ENCODE measurements at places on chromosomes 5 and 9.

DNA sequence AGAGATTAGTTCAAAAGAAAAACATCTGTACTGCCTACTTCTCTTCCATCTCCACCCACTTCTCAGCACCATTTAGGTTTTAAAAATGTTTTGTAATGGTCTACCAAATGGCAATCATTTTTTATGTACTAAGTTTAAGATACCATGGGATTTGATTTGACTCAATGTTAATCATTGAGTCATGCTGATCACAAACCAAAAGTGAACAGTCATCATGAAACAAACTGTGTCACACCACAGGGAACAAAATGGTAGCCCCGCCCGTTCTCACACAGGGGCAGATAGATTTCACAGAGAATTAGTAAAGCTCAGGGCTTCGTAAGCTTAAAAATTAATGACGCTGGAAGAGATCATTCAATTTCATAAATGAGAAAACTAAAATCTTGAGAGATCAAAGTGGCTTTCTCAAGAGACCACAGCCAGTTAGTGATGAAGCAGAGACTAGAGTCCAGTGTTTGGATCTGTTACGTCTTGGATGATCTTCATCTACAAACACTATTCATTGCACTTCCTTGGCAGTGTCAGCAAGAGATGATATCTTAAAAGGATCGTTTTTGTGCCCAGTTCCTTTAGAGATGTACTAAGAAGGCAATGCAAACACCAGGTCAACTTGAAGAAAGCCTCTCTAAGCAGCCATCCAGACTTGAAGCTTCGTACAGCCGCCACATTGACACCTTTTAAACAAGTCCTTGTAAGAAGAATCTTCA, 33.9 kb upstream of the TRIO start:
- no peak for DNase-seq

- no peak for DNase-seq
Measured at GRCh38 chr5:54325610-54326311, 15.4 kb upstream of the ARL15 start.

GRCh38 chr5:134600600-134600999, 32.0 kb downstream of the SAR1B start:
- DNase-seq, result no peak

DNA sequence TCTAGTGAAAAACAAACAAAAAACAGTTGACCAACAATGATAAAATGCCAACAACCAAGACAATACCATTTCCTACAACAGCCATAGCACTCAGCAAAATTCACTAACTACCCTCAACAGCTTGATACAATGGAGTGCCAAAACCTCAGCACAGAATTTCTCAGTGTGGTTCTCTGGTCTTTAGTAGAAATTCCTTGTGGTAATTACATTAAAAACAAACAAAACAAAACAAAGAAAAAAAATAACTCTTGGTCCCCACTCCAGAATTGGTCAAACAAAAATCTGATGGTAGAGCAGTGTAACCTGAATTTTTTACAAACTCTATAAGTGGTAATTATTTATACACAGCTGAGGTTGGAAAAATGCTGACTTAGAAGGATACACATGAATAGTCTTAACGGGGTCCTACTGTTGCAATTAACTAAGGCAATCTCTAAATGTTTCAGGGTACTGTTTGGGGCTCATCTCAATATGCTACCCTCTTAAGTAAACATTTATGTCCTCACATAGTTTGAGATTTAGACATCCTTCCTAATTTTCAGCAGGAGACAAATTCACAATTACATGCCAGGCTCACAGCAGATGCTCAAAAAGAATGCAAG, 13.8 kb downstream of the CSNK1A1 start:
- DNase-seq, result no peak

- DNase-seq, result no peak
Measured at GRCh38 chr9:114088571-114089170, 10.4 kb downstream of the KIF12 start.

Measured in right forelimb (tissue), 1 donor.